Progenitor cell of endocrine pancreas (in vitro differentiated cells): ENCODE measurements at places on chromosomes 16 and 17. TPM values are rescaled to one million over a fixed set of nuclear protein-coding genes. Genes with fewer than 3 reads are reported as not detected.

GRCh38 chr17:65587534-65588180, 26.2 kb upstream of the AXIN2 start:
- no peak for DNase-seq

GRCh38 chr17:50661795-50662391, 27.2 kb downstream of the ABCC3 start:
- DNase-seq: no peak

DNA sequence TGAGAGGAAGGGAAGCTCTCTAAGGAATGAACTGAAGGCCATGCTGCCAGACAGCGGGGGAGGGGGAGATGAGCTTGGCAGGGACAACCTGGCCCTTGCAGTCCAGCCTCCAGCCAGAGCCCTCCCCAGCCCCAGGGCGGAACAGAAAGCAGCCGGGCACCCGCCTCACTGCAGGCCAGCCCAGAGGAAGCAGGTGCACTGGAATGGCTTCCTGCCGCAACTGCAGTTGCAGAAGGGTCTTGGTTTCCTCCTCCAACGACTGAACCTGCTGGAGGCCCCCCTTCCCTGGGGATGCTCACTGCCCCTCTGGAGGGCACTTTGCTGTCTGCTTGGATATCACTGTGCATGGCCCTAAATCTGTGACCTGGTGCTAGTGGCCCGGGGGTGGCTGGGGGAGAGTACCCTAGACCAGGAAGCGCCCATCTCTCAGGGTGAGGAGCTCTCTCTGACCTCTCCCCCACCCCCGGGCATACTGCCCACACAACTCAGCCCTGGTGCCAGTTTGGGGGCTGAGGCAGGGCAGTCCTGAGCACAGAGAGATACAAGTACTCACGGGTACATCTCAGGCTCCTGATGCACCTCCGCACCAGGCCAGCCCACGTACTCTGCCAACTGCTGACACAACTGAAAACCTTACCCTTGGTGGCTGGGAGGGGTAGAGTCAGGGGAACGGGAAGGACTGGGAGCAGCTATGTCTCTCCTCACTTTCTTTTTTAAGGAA, 41.1 kb downstream of the MYO18A start:
- DNase-seq: no peak

- no peak for DNase-seq
Observed at GRCh38 chr17:30113213-30113612, 3.4 kb upstream of the NSRP1 start.

GRCh38 chr17:1764284-1764683, 2.4 kb downstream of the SERPINF1 start:
- no peak for DNase-seq

SKAP1 gene
- total RNA-seq: 0.69 and 1.0 TPM in 2 replicates

DNA sequence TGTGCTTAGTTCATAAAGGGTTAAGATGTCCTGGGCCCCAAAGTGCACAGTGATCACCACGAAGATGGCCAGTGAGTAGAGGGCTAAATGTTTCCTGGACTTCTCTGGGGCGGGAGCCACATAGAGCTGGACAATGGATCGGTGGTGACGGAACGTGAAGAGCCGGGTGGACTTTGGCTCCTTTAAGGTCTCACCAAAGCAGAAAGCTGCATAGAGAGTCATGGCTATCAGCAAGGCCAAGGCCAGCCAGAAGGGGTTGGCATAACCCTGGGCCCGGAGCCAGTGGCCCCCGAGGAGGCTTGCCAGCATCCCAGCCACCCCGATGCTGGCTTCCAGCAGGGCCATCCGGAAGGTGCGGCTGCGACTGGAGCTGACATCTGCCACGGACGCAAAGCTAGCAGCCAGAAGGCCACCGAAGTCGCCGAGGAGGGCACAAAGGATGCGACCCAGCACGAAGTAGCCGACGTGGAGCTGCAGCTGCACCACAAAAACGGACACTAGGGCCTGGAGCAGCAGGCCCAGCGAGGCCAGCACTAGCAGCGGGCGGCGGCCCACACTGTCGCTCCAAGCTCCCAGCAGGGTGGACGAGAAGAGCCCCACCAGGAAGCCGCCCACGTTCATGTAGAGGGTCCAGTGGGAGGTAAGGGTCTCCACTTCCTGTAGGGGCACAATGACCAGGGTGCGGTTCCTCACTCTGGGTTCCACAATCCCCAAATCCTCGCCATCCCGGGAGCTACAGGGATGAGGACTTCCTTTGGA, 1.0 kb downstream of the SLC46A1 start:
- no peak for DNase-seq

GRCh38 chr17:65973237-65973636, 218.7 kb downstream of the CEP112 start:
- no peak for DNase-seq
